ENCODE measurements at places on chromosomes 5 and 9.

DNA sequence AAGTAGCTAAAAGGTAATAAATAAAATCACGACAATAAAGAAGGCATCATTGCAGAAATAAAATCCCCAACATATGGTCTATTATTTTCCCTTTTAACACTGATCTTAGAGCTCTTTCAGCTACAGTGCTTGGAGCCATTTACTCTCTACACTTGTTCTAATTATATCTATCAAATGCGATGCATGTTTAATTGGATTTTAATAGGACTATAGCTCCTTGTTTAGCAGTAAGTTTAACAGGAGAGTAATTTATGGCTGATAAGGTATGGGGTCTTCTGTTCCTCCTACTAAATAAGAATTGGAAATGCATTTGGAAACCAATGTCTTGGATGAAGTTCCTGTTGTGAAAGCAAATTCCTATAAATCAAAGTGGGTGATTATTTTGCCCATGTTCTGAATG lies 304.2 kb upstream of the PTPRD start:
- no peak for DNase-seq

DNA sequence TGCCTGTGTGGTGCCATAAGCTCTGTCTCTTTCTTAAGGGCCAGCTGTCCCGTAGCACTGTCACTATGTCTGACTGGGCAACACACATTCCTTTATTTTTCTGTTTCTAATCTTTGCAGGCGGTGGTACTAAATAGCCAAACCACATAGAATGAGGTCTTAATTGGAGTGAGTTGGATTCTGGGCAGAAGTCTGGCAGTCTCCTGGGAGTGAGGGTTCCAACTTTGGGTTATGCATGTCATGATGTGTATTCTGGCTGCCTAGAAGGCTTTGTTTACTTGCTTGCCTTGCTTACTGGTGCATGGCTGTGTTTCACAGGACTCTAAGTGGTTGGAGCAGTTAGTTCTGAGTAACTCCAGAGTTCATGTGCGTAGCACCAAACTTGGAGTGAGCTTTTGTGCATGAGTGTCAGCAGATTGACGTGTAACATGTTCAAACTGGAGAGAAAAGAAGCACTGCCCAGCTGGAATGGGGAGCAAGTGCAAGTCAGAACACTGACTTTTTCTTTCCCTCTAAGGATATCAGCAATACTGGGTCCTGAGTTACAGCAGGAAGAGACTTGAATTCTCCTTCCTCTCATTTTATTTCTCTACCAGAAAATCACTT lies 185.8 kb downstream of the PCSK1 start:
- peak; percentile 77 for DNase-seq

DNA sequence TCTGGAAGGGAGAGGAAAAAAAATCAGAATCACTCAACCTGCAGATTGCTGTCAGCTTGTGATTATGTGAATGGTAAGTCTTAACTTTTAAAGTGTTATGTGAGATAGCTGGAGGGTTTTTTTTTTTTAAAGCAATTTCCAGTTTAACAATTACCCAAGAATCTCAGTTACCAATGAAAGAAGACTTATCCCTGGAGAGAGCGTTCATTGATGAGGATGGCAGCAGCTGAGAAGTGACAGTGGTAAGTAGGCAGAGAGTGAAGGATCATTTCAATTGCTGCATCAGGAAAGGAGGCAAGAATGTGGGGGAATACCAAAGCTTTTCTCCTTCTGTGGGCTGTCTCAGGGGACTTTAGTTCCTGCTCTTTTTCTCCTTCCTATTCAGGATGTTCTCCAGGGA lies 370.2 kb upstream of the C9orf72 start:
- DNase-seq = no peak

- no peak for DNase-seq
Measured at GRCh38 chr5:79847561-79847960, 143.5 kb downstream of the MTX3 start.

GRCh38 chr5:137498301-137498735 lies 808 bp downstream of the SPOCK1 start:
- DNase-seq = no peak

DNA sequence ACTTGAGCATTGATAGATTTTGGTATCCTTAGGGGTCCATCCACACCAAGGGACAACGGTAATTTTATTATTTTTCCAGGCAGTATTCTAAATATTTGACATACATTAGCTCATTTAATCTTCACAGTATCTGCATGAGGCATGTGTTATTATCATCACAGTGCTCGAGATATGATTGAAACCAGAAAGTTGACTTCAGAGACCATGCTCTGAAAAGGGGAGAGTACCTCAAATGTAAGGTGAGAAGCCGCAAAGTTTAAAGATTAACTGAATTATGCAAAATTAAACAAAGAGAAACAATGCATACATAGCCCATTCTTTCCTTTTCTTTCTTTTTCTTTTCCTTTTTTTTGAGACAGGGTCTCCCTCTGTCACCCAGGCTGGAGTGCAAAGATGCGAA lies 104.1 kb downstream of the SLC25A46 start:
- DNase-seq = no peak

GRCh38 chr5:94847726-94848125 lies 229.3 kb downstream of the SLF1 start:
- no peak for DNase-seq

GRCh38 chr5:163310997-163311396 lies 126.4 kb upstream of the CCNG1 start:
- no peak for DNase-seq
